Aorta (tissue), 5 donors: ENCODE measurements at places on chromosomes 1 and 21. TPM values are rescaled to one million over a fixed set of nuclear protein-coding genes. Genes with fewer than 3 reads are reported as not detected.

The S100A8 gene
- 185 TPM for total RNA-seq

The AVPR1B gene
- total RNA-seq = not detected

The ZBTB40 gene
- total RNA-seq = 21.2 TPM

The CDA gene
- total RNA-seq = 5.3 TPM

GRCh38 chr1:24175033-24175755, 11.9 kb downstream of the IFNLR1 start:
- no peak for DNase-seq

DNA sequence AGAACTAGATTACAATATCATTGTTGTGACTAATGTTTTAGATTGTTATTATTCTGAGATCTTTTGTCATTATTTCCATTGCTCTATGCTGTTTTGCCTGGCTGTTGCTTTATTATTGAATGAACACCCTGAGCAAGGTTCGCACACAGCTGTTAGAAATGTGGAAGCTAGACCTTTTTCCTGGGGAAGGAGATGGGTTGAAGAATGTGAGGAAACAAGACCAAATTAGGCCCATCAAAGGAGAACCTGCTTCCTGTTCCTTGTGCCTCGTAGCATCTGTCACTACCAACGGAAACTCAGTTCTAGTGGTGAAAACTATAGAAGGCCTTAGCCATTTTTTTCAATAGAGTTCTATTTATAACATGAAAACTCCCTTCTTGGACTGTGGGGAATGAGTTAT, 68.7 kb downstream of the RGL1 start:
- DNase-seq = no peak

- no peak for DNase-seq
Observed at GRCh38 chr1:92085727-92086126, 5.6 kb downstream of the BTBD8 start.

- DNase-seq = peak; percentile 37
Observed at GRCh38 chr21:45413922-45414321, 9.0 kb downstream of the COL18A1 start.

DNA sequence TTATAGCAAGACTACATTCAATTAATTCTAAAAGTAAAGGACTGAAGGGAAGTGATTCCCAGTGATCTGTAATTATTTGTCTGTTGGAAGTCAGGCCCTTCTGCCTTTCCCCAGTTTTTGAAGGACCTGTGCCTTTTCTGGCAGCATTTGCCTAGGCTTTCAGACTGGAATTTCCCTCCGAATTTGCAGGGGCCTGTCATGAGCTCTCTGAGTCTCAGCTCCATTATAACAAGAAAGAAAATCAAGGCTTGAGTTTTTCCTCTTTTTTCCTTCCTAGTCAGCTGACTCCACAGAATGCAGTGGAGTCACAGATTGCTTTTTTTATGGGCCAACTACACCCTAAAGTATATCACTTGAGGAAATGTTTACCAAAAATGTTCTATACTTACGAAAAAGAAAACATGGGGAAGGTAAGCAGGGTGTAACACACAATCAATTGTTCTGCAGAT, 1.1 kb downstream of the NR5A2 start:
- DNase-seq = no peak

DNA sequence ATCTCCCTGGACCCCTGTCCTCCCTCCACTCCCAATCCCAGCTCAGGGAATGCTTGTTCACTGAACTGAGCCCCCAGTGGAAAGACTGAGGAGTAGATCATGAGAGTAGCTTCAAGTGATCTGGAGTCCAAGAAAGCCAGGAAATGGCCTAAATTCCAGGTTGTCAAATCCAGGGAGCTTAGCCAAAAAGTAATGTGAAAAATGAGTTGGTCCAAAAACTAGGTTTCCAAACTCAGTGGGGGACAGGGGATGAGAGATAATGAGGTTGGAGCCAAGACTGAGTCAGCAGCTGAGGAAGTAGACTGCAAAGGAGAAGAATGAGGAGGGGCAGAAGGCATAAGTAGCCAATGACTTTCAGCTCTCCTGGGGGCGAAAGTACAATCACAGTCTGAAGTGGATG, 284.1 kb upstream of the BEND5 start:
- no peak for DNase-seq

GRCh38 chr1:219312967-219313366, 139.3 kb downstream of the LYPLAL1 start:
- no peak for DNase-seq

GRCh38 chr1:242162140-242162539, 163.2 kb upstream of the MAP1LC3C start:
- no peak for DNase-seq

DNA sequence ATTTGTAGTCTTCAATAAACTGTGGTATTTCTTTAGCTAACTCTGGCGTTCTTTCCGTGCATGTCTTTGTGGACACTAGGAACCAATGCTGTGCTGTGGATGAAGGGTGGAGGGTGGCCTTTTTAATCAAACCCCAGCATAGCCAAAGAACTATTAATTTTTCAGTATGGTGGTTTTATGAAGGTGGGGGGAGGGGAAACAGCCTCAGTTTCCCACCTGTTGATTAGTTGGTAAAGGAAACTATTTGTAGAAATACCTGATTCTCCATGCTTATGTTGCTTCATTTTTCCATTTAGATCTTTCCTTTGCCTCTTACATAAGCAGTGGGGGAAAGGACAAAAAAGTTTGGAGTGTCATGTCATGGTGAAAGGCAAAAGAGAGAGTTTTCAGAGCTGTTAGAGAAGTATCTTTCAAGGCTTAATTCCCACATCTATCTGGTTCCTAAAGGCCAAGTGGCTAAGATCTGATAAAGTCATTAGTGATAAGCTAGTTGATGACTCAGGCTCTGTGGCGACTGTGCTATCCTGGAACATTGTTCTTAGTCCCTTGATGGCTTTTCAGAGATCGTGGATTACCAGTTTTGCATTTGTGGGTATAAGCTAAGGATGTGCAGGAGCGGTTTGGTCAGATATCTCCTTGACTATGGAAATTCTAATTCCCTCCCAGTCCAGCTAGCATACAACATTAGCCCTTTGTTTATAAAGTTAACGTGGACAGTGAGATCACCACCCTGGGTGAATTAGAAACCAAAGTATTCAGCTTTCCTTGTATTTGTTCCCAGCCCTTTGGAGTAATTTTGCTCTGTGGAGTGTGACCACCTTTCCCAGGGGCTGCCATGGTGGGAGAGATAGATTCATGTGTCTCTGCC, 8.7 kb upstream of the HAX1 start:
- DNase-seq = no peak

DNA sequence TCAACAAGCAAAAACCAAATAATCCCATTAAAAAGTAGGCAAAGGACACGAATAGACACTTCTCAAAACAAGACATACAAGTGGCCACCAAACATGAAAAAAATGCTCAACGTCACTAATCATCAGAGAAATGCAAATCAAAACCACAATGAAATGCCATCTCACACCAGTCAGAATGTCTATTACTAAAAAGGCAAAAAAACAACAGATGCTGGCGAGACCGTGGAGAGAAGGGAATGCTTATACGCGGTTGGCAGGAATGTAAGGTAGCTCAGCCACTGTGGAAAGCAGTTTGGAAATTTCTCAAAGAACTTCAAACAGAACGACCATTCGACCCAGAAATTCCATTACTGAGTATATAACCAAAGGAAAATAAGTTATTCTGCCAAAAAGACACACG, 145.1 kb upstream of the EDN2 start:
- DNase-seq = no peak

DNA sequence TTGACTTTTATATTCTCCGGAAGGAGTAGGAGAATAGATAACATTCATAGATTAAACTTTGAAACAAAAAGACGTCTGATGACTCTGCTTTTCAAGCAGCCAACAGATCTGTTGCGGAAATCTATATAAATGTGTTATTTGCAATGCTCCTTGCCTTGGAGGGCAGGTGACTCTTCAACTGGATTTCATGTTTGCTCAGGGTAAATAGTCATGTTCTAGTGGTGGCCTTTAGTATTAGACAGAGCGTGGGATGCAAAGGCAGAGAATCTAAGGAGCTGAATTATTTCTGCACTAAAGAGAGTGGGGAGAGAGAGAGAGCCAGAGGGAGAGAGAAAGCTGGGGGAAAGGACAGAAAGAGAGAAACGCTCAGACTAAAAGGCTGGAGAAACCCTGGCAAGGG, 454.3 kb downstream of the AJAP1 start:
- no peak for DNase-seq
